ENCODE measurements at places on chromosomes 12 and 14.
A peak's percentile ranks its signal among the peaks of the same experiment; 100 is the strongest.

GRCh38 chr12:92597997-92598396, 104.8 kb upstream of the PLEKHG7 start:
- DNase-seq: no peak

DNA sequence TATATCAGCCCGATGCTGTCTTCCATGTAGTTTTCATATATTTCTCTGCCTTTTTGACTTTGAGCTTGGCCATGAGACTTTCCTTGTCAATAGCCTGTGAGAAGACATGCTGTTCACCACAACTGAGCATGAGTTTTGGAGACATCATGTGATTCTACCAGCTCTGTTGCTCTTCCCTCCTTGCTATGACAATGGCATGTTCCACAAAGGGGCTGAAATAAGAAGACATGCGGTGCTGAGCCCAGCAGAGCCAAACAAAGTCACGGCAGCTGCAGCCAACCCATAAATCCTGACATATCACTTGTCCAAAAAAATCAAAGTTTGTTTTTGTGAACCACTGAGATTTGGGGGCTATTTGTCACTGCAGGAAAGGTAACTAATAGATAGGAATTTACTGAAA, 343.4 kb upstream of the KITLG start:
- DNase-seq: no peak

DNA sequence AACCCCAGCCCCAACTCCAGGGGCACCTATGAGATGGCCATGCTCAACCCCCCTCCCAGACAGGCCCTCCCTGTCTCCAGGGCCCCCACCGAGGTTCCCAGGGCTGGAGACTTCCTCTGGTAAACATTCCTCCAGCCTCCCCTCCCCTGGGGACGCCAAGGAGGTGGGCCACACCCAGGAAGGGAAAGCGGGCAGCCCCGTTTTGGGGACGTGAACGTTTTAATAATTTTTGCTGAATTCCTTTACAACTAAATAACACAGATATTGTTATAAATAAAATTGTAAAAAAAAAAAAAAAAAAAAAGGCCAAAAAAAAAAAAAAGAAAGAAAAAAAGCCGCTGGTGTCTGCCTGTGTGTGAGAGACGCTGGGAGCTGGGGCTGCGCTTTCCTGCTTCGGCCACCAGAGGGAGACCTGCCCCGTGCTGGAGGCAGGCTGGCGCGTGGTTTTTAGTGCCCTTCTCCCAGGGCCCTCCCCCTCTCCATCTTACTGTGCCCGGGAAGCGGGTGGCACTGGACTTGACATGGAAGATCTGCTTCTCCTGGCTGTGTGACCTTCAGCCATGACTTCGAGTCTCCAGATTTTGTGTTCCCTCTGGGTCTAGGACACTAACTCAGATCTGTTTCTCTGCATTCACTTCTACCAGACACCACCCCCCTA, 3.4 kb upstream of the NXPH4 start:
- DNase-seq: peak; percentile 78

GRCh38 chr14:93034671-93034994, 81.1 kb downstream of the ITPK1 start:
- DNase-seq: no peak

GRCh38 chr12:47317175-47317915, 237.6 kb upstream of the AMIGO2 start:
- peak; percentile 5 for DNase-seq

DNA sequence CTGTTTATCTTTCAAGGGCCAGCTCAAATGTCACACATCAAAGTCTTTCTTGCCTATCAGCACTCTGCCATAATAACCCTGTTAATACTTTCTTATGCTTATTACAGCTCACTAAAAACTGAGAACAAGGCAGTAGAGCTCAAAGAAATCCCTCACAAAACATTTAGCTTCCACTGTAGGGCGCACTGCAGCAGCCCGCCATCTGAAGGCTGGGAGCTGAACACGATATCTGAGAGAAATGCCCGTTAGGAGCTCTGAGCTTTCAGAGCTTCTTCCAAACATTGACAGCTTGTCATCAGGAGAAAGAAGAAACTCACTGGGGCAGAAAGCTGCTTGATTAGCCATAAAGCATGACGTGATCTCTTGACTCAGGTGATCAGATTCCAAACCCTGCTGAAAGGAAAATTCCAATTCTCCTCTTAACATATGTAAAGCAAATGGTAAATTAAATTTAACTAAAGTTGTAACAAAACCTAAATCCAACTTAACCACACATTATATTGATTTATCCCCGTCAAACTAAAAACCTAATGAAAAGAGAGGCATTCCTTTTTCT, 175.7 kb downstream of the C12orf50 start:
- no peak for DNase-seq

- peak; percentile 60 for DNase-seq
Observed at GRCh38 chr14:99729991-99730875, 46.1 kb downstream of the CYP46A1 start.

DNA sequence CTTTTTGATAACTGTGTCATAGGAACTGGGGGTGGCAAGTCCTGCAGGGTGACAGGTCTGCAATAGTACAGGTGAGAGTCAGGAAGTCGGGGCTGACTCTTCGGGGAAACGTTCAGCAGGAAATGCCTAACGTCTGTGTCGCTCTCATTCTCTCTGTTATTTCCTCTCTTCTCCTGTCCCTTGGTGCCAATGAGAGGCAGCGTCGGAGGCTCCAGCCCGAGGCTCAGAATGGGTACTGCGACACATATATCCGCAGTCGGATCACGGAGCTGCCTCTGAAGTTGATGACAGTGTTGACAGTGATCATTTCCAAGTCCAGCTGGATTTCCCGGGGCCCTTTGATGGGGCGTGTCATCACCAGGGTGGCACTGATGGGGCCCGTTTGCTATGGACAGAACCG, 2.7 kb upstream of the TC2N start:
- peak; percentile 87 for DNase-seq

GRCh38 chr12:49557187-49557916, 10.6 kb downstream of the MCRS1 start:
- no peak for DNase-seq

DNA sequence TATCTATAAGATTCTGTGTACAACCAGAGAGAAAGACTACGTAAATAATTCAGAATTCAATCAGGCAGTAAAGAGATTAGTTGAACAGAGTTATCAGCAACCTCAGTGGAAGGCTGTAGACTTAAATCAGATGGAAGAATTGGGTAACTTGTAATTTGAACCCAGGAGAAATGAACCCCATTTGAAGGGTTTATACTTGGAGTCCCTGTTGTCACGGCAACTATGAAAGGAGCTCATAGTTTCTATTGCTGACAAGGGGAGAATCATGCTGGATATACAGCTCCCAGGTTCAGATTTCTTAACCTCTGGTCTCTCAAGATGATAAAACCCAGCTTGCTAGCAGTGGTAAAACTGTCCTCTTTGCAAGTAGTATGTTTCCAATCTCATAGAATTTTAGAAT, 54.4 kb upstream of the BMP4 start:
- DNase-seq: no peak

DNA sequence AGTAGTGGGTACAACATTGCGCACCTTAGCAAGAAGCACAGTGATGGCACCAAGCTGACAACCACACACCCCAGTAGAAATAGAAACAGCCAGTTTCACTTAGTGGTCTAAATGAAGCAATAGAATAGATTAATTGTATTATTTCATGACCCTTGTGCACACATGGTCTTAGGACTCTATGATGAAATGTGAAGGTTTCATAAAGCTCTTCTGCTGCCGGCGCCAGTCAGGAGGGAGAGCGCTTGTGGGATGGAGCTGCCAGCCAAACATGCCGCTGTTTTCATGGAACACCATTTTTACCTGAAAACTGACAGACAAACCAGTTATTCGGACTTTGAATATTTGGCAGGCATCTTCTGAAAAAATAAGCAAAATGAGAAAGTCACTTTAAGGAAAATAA, 100.0 kb downstream of the PPP2R5C start:
- DNase-seq: no peak

- DNase-seq: no peak
Observed at GRCh38 chr12:41019461-41019860, 168.7 kb upstream of the PDZRN4 start.

DNA sequence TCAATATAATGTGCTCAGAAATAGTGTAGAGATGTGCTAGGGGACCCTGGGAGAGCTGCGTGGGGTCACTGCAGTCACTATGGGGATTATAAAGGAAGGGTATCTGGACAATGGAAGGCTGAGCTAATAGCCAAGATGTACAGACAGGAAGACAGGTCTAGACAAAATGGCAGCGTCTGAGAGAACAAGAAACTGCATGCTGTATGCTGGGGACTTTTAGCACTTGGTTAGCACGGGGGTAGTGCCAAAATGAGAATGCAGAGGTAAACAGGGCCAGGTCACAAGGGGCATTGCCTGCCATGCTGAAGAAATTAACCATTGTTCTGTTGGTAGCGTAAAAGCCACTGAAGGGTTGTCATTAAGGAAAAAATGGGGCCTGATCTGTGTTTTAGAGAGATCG, 308.2 kb downstream of the EMP1 start:
- no peak for DNase-seq

DNA sequence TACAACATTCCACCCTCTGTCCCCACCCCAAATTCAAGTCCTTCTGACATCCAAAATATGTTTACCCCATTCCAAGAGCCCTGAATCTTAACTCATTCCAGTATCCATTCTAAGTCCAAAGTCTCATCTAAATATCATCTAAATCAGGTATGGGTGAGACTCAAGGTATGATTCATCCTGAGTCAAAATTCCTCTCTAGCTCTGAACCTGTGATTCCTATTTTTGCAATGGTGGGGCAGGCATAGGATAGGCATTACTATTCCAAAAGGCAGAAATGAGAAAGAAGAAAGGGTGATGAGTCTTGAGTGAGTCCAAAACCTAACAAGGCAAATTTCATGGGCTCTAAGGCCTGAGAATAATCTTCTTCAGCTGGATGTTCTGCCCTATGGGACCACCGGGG, 140.3 kb upstream of the FAR2 start:
- no peak for DNase-seq

GRCh38 chr12:49811136-49811535, 17.1 kb downstream of the NCKAP5L start:
- DNase-seq: no peak

DNA sequence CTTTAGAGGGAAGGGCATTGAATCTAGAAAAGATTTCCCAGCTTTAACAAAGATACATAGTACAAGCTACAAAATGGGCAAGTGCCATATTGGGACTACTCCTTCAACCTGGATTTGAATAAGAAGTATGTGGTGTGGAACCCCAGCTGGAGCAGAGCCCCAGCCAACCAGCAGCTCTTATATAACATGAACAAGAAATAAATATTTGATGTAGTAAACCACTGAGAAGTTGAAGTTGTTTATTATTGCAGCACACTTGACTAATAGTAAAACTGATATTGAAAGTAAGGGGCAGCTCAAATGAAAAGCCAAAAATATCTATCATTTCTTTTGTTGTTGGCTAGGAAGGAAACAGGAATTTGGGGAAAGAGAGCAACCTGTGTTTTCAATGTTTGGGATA, 701.8 kb downstream of the TMTC2 start:
- no peak for DNase-seq

DNA sequence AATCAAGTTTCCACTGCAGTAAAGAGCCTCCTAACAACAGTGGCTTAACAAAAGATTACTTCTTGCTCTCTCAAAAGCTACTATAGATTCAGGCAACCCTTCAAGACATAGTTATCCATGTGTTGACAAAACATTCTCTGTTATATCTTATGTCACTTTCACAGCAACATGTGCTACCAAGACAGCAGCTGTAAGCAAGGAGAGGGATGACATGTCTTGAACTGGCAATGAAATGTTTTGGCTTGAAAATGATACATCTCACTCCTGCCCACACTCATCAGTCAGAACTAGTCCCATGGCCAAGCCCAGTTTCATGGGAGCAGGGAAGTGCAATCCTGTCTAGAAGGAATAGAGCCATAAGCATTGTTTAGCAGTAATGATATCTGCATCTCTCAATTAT, 10.7 kb upstream of the GRIN2B start:
- no peak for DNase-seq

DNA sequence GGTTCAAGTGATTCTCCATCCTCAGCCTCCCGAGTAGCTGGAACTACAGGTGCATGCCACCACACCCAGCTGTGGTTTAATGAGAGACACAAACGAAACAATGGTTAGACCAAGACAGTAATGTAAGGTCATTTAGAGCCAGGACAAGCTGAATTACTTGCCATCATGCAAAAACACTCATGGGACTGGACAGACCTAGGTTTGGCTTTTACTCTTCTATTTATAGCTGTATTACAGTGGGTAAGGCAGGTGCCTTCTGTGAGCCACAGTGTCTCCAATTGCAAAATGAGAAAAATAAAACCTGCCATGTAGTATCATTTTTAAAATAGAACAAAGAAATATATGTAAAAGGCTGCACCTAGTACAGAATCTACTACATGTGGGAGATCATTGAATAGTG, 513.2 kb downstream of the NELL2 start:
- DNase-seq: no peak
